ENCODE measurements at places on chromosomes 11 and 22. TPM values are rescaled to one million over a fixed set of nuclear protein-coding genes. Genes with fewer than 3 reads are reported as not detected.

The RIMBP3C gene
- total RNA-seq: 0.27 TPM

The POU2AF1 gene
- total RNA-seq: not detected

The ANO1 gene
- total RNA-seq: 0.82 TPM

The PRDX5 gene
- 465 TPM for total RNA-seq

The C11orf16 gene
- not detected for total RNA-seq

All from A549 treated with RU486 at 1 μM for 4 hours (cell line).